Right renal pelvis (tissue), 4 donors: ENCODE measurements at places on chromosomes 6 and 20.
A peak's percentile ranks its signal among the peaks of the same experiment; 100 is the strongest.

GRCh38 chr6:140623498-140623897 lies 1249.0 kb upstream of the CITED2 start:
- no peak for DNase-seq

DNA sequence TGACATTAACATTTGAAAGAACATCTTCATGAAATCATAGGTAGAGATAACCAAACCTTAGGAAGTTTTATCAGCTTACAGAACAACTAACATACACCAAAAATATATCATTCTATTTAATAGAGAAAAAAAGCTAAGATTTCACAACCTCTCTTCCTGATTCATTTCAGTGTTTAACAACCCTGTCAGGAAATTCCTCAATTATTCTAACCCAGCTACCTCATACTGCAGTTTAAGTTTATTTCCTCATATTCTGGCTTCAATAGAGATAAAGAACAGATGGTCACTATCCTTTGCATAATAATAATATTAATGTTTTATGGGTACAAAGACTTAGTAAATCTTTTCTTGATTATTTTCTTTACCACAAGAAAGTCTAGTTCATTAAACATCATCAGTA lies 112.9 kb upstream of the HSF2 start:
- DNase-seq: no peak

DNA sequence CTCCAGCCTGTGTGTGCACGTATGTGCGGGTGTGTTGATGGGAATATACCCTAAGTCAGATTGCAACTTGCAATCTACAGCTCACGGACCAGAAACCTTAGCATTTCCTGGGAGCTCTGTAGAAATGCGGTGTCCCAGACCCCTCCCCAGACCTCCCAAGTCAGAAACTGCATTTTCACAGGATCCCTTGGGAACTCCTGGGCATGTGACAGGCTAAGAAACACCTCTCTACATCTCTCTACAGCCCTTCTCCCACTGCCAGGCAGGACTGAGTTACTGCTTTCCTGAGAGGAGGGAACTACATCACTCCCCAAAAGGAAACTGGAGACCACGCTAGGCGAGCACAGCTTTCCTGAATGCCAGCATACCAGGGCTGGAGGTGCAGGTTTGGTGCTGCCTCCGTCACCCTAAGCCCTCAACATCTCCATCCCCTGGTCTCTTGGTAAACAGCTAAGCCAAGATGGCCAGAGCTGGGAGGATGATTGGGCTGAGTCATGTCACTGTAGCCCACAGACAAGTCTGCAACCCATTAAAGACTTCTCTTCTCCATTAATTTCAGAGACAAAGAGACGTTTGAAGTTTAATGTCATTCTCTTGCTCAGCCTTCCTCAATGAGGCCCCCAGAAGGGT lies 194.4 kb downstream of the BMP7 start:
- no peak for DNase-seq

GRCh38 chr6:75296811-75297779 lies 12.5 kb upstream of the TMEM30A start:
- peak; percentile 55 for DNase-seq

DNA sequence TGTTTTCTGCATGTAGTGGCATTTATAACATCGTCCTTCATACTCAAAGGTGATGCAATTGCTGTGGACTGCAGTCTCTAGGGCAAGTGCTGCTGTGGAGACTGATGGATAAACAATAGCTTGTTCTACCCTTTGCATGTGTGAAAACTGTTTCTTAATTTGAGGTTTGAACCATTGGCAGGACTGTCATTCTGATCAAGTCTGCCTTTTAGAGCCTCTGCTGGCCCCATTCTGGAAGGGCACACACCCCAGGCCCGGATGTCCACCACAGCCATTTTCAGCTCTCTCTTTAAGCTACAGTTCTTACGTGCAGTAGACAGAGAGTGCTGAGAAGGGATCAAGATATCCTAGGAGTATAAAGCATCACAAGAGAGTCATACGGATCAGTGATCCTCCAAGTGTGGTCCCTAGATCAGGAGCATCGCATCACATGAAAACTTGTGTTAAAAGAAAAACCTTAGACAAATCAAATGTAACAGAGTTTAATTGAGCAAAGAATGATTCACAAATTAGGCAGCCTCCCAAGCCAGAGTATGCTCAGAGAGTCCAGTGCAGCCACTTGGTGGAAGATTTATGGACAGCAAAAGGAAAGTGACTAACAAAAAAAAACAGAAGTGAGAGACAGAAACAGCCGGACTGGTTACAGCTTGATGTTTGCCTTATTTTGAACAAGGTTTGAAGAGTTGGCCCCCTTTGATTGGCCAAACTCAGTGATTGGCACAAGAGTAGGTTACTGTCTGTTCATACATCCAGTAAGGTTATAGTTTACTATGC lies 52.0 kb downstream of the FRK start:
- no peak for DNase-seq

DNA sequence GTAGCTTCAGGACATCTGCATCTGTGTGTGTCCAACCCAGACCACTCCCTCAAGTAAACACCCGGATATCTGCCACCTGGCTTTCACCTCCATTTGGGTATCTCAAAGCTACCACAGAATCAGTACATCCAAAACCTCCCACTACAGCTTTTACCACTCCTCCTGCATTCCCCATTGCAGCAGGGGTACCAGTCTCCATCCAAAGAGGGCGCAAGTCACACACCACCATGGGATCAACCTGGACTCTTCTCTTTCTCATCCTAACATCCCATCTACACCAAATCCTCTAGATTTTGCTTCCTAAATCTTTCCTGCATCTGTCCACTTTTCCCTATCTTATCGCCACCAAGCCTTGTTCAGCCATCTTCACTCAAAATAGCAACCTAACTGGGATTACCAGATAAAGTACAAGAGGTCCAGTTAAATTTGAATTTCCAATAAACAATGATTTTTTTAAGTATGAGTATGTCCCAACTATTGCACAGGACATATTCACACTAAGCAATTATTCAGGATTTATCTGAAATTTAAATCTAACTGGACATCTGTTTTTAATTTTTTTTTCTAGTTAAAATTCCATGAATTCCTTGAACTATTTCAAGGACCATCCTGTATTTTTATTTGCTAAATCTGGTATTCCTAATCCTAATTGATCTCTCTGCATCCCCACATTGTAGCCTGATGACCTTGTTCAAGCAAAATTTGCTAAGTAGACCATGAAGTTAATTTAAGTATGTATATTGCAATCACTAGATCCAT lies 164.3 kb upstream of the MLN start:
- DNase-seq: no peak

DNA sequence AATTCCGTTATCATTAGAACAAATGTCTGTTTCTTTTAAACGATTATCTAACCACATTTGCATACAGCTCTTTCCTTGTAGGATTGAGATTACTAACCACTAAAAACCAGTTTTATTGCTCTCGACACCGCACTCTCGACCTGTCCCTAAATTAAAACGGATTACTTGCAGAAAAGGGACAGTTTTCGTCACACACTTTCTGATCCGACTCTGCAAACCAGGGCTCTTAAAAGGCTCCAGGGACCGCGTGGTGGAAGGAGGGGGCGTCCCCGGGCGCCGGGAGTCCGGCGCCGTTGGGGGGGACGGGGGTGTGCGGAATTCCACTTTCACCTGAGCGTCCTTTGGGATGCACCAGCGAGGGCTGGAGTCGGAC lies 731 bp downstream of the MAK start:
- DNase-seq: no peak

GRCh38 chr6:81476881-81477280 lies 275.6 kb downstream of the TENT5A start:
- DNase-seq: no peak

DNA sequence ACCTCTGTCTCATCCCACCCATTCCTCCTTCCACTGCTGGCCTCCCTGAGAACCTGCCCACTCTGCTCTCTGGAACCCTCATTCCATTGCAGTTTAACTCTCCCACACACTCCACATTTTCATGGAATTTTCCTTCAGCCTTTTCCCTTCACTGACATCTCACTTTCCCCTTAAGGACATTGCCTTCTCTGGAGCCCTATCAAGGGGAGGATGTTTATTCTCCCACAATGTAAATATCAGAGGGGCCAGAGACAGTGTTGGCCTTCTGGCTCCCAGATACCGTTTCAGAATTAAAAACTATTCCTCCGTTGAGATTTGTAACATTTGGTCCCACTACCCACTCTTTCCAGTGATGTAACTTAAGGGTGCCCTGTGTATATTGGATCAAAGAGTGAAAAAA lies 199.5 kb upstream of the KCNK16 start:
- DNase-seq: peak; percentile 13

- DNase-seq: no peak
These were observed 262.0 kb upstream of the RIN2 start for GRCh38 chr20:19495905-19496703.

GRCh38 chr6:40798069-40798770 lies 211.1 kb upstream of the LRFN2 start:
- no peak for DNase-seq

GRCh38 chr6:4803343-4803744 lies 27.1 kb downstream of the CDYL start:
- no peak for DNase-seq

GRCh38 chr6:45075246-45075645 lies 252.9 kb upstream of the RUNX2 start:
- no peak for DNase-seq

DNA sequence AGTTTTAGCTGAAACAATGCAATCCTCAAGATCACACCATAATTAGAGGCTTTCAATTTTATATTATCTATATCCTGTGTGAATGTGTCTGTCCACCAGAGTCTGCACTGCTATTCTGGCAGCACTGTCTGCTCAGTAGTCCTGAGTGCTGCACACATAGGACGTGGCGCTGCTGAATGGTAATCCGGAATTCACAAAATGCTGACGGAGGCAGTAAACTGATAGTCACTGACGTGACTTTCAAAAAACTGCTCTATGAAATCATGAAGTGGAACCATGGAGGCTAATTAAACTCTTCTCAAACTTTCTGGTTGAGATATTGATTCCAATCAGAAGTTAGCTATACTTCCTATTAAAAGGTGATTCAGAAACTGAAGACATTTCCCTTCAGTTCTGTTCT lies 190.8 kb upstream of the NOX3 start:
- no peak for DNase-seq

- DNase-seq: no peak
These were observed 630.3 kb upstream of the ARID1B start for GRCh38 chr6:156146891-156147290.

- no peak for DNase-seq
These were observed 11.5 kb downstream of the GRM1 start for GRCh38 chr6:146040360-146040759.

- no peak for DNase-seq
These were observed 185.1 kb upstream of the HDDC2 start for GRCh38 chr6:125486881-125487280.

- no peak for DNase-seq
These were observed 16.6 kb downstream of the PRKN start for GRCh38 chr6:162710936-162711335.

DNA sequence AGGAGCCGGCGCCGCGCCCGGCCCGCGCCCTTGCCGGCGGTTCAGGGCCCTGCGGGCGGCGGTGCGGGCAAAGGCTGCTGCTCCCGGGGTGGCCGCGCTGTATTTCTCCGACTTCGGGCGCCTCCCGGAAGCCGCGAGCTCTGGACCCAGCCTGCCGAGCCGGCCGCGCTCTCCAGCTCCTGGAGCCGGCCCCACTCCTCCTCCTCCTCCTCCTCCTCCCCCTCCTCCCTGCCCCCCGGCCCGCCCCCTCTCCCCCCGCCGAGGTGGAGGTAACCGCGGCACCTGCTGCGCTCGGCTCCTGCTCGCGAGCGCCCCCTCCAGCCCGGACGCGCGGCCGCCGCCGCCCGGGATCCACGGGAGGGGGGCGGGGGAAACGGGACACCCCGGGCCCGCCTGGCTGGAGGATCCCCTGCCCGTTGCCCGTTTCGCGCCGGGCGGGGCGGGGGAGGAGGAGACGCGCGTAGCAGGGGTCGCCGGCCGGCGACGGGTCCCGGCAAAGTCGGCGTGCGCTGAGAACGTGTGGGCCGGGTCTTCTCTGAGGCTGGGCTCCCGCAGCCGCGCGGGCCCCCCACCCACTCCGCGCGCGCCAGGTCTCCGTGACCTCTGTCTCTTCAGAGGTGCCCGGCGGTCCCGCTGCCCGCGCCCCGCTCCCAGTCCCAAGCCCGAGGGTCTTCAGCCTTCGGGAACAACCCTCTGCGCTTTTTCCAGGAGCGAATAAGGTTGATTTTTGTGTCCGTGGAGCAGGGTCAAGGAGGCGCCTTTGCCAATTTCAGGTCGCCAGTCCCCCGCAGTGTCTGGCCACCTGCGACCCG lies at the start of gene SLC22A23:
SLC22A23 (minus strand) TSS at position 153 of the 812 bp plus-strand sequence. CDS start 491 bp downstream, outside the sequence.
- DNase-seq: peak; percentile 62

GRCh38 chr20:41457173-41457857 lies 90.7 kb upstream of the EMILIN3 start:
- no peak for DNase-seq

DNA sequence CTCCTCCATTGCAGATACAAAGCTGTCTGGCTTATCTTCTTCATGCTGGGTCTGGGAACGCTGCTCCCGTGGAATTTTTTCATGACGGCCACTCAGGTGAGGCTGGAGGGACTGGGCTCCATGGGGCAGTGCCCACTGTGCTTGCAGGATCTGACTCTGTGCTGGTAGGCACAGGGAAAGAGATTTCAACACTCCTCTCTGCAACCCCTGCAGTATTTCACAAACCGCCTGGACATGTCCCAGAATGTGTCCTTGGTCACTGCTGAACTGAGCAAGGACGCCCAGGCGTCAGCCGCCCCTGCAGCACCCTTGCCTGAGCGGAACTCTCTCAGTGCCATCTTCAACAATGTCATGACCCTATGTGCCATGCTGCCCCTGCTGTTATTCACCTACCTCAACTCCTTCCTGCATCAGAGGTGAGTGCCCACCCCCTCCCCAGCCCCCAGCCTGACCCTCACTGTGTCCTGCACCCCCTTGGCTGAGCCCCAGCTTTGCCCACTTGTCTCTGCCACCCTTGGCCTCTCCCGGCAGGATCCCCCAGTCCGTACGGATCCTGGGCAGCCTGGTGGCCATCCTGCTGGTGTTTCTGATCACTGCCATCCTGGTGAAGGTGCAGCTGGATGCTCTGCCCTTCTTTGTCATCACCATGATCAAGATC lies 6.1 kb downstream of the SLC29A1 start:
- no peak for DNase-seq

GRCh38 chr6:86459978-86460377 lies 477.4 kb upstream of the HTR1E start:
- DNase-seq: no peak

GRCh38 chr20:10200330-10200729 lies 18.3 kb upstream of the SNAP25 start:
- DNase-seq: no peak

GRCh38 chr6:132322398-132322797 lies 78.9 kb downstream of the MOXD1 start:
- no peak for DNase-seq

GRCh38 chr6:111691345-111692225 lies 85.9 kb upstream of the TRAF3IP2 start:
- no peak for DNase-seq

DNA sequence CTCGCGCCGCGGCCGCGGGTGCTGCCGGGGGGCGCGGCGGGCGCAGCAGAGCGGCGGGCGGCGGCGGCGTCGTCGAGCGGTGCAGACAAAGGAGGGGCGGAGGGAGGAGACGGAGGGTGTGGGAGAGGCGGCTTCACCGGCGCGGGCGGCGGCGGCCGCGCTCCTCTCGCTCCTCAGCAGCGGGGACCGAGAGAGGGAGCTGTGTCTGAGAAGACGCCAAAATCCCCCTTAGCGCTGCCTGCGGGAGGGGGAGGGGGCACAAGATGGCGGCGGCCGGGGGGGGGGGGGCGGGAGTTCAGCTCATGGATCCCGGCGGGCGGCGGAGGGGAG lies 296 bp downstream of the ADNP start:
- no peak for DNase-seq

GRCh38 chr6:166253281-166253681 lies 54.9 kb downstream of the PRR18 start:
- DNase-seq: no peak
